ENCODE measurements at places on chromosomes 7 and 10. TPM values are rescaled to one million over a fixed set of nuclear protein-coding genes. Genes with fewer than 3 reads are reported as not detected.

- peak; percentile 49 for DNase-seq
These were observed 108.7 kb upstream of the INSIG1 start for GRCh38 chr7:155188821-155189581.

DNA sequence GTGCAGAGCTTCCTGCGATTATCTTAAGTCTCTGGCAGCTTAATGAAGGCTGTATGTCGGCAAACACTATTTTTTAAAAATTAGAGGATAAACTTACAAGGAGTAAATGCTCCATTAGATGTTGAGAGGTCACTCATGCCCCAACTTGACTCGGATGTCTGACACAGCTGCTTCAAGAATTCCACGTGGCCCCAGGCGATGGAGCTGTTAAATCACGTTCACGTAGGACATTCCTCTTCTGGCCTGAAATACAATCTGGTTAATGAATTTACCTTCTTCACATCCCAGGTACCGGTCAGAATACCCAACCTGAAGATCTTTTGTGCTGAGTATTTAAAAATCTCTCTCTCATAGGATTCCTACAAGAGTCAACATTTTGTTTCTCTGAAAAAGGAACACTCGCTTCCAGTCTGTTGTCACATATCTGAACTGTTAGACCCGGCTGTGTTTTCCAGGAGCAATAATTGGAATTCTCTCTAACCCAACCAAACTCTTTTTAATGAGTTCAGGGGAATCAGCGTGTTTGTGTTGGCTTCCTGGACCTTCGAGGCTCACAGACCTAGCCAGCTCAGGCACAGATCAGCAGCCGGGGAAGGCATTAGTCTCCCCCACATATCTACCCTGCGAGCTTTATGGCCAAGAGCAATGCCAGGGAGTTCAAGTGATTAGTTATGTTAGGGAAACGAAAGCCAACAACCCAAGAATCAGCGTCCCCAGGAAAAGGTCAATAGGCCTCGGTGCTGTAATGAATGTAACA, 284.9 kb downstream of the FGFR2 start:
- no peak for DNase-seq

DNA sequence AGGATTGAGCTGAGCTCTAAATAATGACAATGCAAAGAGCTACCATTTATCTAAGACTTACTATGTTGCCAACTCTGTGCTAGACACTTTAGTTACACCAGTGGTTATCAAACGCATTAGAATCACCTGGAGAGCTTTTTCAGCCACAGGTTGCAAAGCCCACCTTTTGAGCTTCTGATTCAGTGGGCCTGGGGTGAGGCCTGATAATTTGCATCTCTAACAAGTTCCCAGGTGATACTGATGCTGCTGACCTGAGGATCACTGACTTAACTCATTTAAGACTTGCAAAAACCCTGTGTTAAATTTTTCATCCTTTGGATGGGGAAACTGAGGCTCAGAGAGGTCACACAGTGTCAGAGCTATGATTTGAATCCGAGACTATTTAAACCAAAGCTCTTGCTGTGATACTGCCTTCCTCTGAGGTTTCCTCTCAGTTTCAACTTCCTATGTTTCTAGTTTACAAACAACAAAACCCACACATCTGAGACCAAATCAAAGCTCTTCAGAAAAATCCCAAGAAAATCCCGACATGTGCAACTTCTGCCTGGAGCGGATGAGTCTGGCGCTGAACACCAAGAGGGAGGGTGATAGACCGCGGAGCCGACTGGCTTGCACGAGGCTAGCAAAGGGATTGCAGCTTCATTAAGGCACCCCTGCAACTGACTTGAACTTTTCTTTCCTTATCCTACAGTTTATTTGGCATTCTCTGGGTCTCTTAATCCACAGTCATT, 124.9 kb downstream of the CYP26A1 start:
- no peak for DNase-seq

CASTOR2 gene
- 4.8 TPM for total RNA-seq

GSDME gene
- 9.6 TPM for total RNA-seq

- no peak for DNase-seq
These were observed 90.5 kb upstream of the MACROH2A2 start for GRCh38 chr10:69961881-69962745.

GRCh38 chr10:47043928-47044538, 132.8 kb downstream of the PTPN20 start:
- no peak for DNase-seq

GRCh38 chr7:97118306-97118917, 914 bp downstream of the SDHAF3 start:
- DNase-seq, result no peak

All from activated CD4-positive, alpha-beta T cell treated with anti-CD3 and anti-CD28 coated beads, Interleukin-2, amount 10 ng/mL, durations not matched to agents 24 days and 14 days (primary cell).